Left renal cortex interstitium (tissue), 4 donors: ENCODE measurements at places on chromosomes 3 and 15.

- DNase-seq = no peak
Measured at GRCh38 chr15:65249641-65250040, 37.0 kb downstream of the PARP16 start.

GRCh38 chr3:32109256-32109655 is 2.8 kb downstream of the GPD1L start:
- DNase-seq = no peak

DNA sequence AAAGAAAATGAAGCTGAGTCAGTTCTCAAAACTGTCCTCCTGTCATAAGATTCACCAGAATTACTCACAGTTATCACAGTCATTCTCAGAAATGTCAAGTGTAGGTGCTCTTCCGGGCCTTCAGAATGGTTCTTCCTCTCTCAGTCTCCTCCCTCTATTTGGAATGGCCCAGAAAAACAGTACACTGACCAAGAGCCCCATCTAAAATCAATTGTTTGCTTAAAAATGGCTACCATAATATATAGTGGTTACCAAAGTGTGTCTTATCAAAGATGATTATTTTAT is 99.8 kb downstream of the MECOM start:
- no peak for DNase-seq

DNA sequence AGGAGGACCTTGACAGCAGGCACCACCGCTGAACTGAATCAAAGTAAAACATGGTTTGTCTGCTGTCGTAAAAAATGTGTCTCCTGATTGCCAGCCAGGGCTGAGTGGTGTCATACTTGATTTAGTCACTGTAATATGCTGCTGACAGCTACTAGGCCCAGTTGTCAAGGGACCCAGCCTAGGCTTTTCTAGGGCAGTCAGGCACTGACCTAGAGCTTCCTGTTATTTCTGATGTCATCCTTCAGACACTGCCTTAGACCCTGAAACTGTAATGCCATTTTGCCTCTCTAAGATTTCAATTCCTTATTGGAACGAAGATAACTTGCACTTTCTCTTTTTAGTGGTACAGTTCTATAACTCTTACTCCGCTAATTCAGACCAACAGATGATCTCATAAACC is 2.6 kb upstream of the MRPL3 start:
- no peak for DNase-seq

- DNase-seq = no peak
Measured at GRCh38 chr3:194592798-194593752, 40.1 kb downstream of the TMEM44 start.

DNA sequence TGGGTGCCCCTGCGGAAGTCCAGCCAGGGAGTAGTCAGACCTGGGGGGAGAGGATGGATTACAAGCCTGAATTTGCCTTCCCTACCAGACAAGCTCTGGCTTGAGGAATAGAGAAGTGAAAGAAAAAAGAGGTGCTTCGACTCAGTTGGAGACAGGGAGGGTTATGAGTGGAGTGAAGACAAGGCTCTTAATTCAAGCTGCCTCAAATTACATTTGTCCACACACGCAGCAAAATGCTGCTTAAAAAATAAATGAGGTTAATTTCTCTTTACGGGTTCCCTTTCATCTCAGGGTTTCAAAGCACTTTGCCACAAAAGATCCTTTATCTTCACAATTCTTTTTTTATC is 49.0 kb upstream of the SLC4A7 start:
- DNase-seq = no peak

- no peak for DNase-seq
Measured at GRCh38 chr3:159645874-159646273, 342.8 kb upstream of the IL12A start.

DNA sequence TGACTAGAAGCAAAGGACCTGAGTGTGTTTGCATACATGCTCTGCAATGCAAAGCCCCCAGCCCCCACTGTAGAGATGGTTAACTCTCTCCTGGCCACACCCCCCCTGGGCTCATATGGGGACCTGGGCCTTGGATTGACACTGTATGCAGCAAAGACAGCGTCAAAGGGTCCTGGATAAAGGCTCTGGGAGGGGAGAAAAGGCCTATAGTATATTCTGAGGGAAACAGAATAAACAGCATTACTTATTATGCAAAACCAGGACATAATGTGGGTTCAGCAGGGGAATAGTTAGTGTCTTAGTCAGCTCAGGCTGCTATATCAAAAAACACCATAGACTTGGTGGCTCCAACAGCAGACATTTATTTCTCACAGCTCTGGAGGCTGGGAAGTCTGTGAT is 158.7 kb downstream of the APBA2 start:
- DNase-seq = no peak

GRCh38 chr15:65072027-65072426 is 4.2 kb upstream of the RASL12 start:
- no peak for DNase-seq

DNA sequence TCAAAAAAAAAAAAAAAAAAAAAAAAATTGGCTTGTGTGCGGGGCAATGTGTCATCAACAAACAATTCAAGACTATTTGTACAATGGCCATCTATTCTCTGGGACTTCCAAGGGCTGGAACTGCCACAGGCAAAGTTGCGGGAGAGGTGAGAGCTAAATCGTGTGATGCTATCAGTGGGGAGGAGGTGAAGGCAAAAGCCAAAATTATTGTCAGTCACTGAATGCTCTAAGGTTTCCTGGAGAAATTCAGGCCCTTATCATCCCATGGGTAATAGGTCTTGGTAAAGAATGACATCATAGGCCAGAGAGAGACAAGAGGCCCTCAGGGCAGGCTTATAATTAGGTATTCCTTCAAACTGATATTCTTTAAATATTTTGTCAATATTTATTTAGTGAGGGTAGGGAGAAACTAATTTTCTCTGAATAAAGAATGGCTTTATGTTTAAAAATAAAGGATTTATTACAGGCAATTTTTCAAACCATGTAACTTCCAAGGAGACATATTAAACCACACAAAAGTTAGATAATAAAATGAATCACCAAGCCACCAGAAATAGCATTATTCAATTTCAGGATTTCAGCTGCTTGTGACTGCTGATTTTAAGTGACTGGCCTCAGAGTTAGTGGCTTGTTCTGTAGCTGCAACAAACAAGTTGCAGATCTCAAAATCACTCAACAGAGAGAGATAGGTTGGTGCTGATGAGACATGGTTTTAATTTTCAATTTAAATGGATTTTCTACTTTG is 226.3 kb upstream of the MRPL3 start:
- DNase-seq = no peak

DNA sequence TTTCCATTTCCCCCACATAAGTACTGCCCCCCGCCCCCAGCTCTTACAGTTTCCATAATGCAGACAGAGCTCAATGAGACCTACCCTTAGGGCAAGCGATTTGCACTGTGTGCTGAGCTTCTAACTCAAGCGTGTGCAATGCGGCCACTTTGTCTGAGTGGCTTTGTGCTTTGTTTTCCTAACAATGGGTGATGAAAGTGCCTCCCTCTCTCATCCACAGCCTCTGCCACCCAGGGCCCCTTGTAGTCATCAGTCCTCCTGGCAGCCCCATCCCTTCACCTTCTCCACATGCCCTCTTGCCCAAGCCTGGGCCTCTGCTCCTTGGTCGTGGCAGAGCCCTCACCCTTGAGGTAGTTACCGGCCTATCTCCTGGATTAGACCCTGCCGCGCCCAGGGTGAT is 17.2 kb downstream of the DAPK2 start:
- DNase-seq = no peak

DNA sequence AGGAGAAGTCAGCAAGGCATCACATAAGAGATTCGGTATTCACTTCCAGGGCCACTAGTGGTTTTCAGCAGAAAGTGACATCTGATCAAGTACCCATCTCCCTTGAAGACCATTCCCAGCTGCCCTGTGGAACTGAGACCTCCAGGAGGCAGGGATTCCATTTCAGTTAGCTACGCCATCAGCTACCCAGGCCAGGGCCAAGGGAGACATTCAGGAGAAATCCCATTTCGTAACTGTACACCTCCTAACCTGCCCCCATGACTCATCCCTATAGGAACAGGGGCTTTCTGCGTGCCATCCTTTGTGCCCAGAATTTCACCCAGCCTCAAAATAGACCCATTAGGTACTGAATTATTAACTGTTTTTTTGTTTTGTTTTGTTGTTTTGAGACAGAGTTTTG is 24.7 kb downstream of the SPATA12 start:
- DNase-seq = no peak

GRCh38 chr3:122092460-122093165 is 37.5 kb downstream of the CD86 start:
- DNase-seq = no peak

- no peak for DNase-seq
Measured at GRCh38 chr3:122245513-122246174, 62.2 kb downstream of the CASR start.

GRCh38 chr15:84681831-84682230 is 23.8 kb upstream of the NMB start:
- DNase-seq = no peak

DNA sequence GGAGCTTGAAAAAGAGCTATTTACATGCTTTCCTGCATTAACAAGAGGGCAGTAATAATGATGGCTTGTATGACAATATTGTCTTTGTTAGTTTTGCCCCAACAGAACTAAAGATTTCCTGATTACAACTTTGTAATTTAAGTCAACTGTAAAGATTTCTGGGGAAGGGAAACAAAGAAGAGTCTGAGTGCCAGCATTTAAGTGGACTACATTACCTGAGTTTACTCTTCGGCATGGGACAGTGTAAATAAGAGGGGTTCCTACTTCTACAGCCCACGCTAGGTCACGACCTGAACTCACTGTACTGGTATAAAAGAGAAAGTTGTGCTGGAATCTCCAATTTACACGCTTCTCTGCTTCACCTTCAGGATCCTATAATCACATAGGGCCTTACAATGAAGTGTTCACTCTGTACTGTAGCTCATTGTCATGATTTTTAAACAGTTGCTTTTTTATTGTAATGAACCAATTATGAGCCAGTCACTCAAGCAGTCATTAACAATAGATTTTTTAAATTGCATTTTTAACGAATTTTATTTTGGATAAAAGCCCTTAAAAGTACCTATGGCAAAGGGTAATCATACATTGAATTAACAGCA is 39.6 kb downstream of the DPH6 start:
- no peak for DNase-seq

- no peak for DNase-seq
Measured at GRCh38 chr15:25233766-25234350, 205.0 kb downstream of the UBE3A start.

DNA sequence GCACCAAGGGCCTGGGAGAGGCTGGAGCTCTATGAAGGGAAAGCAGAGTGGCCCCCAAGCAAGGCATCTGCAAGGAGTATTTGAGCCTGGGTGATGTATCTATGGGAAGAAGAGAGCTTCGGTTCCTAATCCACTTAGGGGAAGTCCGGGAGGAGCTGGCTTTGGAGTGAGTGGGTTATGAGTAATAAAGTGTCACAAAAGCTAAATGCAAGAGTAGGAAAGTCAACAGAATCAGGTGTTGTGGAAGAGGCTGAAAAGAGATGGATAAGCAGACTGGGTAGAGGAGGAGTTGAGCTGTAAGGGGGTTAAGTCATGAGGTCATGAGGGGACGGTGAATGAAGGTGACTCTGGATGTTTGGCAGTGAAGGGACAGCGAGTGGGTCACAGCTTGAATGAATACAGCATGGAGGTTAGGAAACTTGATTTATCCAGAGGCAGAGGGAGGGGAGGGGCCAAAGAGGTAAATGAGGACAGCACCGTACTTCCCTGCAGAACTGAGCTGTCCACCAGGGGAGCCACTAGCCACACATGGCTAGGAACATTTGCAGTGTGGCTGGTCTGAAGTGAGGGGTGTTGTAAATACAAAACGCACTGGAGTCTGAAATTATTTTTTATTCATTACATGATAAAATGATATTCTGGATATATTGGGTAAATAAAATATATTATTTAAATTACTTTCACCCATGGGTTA is 83.3 kb downstream of the ADCY5 start:
- DNase-seq = no peak

- no peak for DNase-seq
Measured at GRCh38 chr15:55917881-55918296, 75.5 kb downstream of the NEDD4 start.

DNA sequence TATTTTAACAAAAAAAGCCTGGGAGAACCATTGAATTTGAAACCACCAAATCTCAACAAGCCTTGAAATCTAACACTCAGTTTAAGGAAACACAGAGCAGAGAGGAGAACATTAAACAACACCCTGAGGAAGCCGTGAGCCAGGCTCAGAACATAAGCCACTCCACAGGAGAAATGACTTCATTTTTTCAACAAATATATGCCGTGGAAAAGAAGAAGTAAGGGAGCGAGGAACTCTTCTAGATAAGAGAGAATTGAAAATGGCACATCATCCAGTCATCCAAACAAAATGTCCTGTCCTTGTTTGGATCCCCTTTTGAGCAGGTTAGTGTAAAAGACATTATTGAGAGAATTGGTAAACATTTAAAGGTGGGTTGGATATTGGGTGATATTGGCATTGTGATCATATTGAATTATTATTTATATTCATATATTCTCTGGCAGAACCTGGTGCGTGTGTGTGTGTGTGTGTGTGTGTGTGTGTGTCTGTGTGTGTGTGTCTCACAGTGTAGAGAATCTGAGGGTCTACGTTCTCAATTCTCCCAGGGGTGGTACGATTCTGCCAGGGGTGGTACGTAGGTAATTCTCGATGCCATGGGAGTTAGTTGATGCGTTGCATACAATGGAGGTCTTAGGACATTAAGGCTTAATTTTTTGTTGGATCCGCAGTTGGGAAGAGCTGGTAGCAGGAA is 94.4 kb downstream of the ST6GAL1 start:
- DNase-seq = no peak

DNA sequence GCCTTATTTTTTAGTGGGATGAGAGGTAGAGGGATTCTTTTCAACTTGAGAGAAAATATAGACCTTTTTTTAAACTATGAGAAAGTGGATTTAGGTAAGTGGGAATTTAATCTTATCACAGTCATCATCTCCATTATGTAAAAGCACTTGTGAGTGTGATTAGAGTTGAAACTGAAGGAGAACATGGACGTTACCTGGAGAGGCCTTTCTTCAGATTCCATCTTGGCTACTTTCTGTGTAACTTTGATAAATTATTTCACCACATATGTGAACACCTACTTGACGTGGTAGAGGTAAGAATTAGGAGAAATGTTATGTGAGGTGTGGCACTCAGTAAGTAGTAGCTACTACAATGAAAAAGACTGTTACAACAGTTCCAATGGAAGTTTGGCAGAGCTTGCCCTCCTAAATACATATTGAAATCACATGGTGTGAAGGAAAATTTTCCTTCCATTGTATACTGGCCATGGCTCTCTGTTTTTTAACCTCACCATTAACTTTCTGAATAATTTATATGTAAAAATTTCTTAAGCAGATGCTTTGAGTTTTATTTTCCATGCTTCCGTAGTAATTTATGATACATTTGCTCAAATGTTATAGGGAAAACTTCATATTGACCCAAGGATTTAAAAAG is 193.3 kb downstream of the FNDC3B start:
- no peak for DNase-seq

- no peak for DNase-seq
Measured at GRCh38 chr15:70907784-70908471, 15.3 kb downstream of the LRRC49 start.

GRCh38 chr3:5022966-5023776 is 43.9 kb downstream of the BHLHE40 start:
- DNase-seq = no peak
